Dermis microvascular lymphatic vessel endothelial cell (primary cell): ENCODE measurements at places on chromosomes 6 and 20.

GRCh38 chr6:157879873-157880254, 56.8 kb downstream of the SNX9 start:
- DNase-seq = no peak

DNA sequence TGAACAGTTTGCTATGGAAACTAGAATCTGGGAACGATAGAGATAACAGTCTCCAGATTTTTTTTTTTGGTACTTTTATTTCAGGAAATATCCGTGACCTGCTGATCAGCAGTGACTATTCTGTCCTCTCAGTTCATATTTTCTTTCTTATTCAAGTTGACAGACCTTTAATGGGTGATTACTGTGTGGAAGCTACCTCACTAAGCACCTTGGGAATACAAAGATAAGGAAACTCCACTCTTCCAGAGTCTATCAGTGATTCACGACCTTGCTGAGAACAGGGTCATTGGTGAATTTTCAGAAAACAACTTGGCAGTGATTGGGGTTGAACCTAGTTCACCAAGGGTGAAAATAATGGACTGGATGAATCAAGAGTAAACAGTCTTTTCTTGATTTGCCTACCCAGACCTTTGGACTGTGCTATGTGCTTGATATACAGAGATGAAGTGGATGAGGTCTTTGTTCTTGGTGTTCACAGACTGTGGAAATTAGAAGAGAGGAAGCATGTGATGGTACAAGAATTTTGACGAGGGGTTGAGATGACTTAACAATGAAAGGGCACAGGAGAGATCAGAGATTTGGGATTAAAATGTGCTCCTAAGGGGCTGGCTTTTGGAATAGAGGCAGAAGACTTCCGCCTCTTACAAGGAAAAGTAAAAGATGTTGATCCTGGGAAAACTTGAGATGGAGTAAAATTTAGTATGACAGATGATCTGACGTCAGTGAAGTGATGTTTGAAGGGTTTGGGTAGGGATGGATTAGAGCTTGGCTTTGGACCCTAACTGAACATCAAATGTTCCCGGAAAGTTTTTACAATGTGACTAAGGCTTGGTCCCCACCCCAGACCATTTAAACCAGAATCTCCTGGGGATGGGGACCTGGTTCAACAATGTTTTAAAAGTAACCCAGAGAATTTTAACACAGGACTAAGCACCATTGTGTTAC, 1.2 kb downstream of the KAT14 start:
- peak; percentile 2 for DNase-seq

GRCh38 chr6:128882560-128882959, 378 bp upstream of the LAMA2 start:
- DNase-seq = no peak

DNA sequence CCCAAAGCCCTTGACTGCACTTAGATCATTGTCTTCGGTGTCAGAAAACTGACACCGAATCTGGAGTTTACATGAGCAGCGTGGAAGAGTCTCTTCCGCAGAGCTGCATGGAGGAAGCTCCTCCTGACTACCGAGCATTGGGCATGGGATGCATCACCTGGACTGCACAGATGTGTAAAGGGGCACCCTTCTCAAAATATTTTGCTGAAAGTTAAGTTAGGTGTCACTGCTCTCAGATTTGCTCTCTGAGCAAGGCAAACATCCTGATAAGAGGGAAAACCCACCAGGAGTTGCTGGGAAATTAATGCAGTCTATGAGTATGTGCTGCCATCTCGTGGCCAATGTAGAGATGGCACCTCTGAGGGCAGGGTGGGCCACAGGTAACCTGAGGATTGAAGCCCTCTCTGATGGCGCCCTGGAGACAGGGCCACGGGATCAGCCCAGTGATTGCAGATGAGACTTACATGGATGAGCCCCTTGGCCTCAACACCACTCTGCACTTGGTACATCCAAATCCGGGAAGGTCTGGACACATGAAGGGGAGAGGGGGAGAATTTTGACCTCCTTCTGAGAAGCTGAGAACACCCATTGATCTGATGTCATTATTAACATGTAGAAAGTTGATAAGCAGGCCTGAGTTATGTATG, 129.9 kb downstream of the LPA start:
- DNase-seq = peak; percentile 7

GRCh38 chr6:78598966-78599365, 268.4 kb upstream of the IRAK1BP1 start:
- peak; percentile 98 for DNase-seq
